Iris pigment epithelial cell (primary cell): ENCODE measurements at places on chromosomes 12 and 14.
A peak's percentile ranks its signal among the peaks of the same experiment; 100 is the strongest.

DNA sequence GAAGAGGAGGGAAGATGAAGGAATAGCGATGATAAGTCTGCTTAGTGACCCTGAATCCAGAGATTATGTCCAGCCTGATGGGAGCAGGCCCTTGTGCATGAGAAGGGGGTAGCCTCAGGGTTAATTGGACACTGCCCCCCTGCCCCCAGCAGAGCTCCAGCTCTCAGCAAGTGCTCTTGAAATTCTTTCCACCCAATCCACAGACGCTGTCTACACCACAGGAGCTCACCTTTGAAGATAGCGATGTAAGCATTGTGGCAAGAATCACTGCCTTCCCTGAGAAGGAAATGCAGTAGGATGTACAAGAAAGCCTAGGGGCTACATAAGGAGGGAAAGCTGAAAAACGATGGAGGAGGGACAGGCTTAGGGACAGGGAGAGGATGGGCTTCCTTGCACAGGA lies 39.4 kb downstream of the CRACR2A start:
- no peak for DNase-seq

GRCh38 chr12:97493731-97494130 lies 31.1 kb downstream of the RMST start:
- DNase-seq, result no peak

GRCh38 chr12:40691913-40692764 lies at the start of gene CNTN1:
Gene CNTN1 (plus strand): TSS chr12:40692439.
- peak; percentile 16 for DNase-seq

GRCh38 chr14:44112774-44113460 lies 394.2 kb downstream of the FSCB start:
- no peak for DNase-seq

DNA sequence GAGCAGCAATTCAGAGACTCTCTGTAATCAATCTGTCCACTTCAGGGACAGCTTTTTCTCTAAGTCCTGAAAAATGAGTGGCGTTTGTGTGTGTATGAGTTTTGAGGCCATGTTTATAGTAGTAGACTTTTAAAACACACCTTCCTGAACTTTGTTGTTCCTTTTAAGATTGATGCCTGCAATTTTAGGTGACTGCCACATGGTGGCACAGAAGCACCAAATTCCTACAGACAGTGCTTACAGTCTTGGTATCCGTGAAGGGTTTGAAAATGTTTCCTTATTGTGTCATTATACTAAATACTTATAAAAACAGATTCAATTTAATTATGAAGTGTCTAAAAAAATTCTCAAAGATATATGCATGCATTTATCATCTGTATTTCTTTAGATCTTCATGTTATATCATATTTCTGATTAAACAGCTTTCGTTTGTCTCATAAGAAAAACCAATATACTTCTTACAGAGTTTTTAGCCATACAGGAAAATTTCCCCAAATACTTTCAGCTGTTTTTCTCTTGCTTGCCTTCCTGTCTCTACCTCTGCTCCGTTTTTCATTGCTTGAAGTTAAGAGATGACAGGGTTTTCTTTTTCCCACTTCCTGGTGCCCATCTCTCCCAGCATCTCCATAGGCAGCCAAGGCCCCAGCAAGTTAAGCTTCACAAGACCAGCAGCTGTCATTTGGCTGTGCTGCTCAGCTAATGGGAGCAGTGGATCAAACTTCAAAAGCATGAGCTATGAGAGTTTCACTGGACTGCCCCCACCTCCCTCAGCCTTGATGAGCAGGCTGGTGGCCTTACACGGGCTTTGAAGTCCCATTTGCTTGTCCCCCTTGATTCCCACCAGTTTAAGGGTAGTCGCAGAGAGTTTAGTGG lies 259.6 kb downstream of the AKAP6 start:
- DNase-seq, result peak; percentile 69

DNA sequence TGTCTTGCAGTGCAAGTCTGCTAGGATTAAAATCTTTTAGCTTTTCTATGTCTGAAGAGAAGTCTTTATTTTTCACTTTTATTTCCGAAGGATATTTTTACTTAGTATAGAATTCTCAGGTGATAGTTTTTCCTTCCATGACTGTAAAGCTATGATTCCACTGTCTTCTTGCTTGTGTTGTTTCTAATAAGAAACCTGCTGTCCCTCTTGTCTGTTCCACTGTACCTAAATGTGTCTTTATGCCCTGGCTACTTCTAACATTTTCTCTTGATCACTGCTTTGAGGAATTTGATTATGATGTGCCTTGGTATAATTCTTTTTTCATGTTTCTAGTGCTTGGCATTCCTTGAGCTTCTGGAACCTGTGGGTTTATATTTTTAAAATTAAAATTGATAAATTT lies 228.7 kb downstream of the CACNA1C start:
- no peak for DNase-seq

GRCh38 chr12:50231346-50231745 lies 52.0 kb downstream of the LIMA1 start:
- no peak for DNase-seq

DNA sequence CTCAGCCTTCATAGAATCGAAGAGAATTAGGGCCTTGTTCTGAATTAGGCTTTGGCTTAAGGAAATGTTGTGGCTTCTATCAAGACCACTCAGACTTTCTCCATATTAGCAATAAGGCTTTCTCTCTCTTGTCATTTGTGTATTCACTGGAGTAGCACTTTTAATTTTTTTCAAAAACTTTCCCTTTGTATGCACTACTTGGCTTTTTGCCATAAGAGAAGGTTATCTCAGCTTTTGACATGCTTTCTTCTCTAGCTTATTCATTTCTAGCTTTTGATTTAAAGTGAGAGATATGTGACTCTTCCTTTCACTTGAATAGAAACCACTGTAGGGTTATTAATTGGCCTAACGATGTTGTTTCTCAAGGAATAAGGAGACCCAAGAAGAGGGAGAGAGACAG lies 244.2 kb downstream of the GPHN start:
- no peak for DNase-seq

DNA sequence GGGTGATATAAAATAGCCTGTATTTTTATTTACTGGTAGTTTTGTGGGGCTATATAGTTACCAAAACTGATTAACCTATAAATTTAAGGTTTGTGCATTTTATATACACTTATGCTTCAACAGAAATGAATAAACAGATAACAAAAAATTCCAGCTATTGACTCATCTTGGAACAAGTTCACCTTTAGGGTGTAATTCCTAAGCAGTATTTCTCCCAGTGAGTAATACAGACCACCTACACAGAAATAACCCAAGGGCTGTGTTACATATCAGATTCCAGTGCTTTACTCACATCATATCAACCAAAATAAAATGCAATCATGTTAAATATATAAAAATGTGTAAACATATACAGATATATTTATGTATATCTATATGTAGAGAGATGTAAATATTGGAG lies 345.6 kb downstream of the ADAMTS20 start:
- DNase-seq, result peak; percentile 54

DNA sequence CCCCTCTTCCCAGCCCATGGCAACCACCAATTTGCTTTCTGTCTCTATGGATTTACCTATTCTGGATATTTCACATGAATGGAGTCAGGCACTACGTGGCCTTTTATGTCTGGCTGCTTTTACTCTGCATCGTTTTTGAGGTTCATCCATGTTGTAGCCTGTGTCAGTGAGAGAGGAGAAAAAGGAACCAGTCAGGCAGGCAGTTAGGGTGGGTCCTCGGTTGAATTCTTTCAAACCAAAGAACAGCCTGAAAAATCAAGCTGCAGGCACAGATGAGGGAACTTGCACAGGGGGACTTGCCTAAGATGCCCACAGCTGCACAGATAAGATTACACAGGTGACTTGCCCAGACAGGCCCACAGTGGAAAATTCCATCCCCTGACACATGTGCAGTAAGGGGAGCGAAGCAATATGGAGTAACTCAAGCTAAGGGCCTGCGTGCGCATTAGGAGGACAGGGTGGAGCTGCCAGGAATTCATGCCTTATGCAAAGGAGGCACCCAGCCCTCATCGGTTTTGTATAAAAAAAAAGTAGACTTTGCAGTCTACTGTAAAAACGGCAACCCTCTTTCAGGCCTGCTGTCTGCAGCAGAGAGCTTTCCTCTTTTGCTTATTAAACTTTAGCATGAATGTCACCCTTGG lies 152.4 kb upstream of the RFLNA start:
- no peak for DNase-seq

- DNase-seq, result no peak
Observed at GRCh38 chr12:52526511-52526951, 6.3 kb upstream of the KRT5 start.

GRCh38 chr12:124347805-124348658 lies 53.1 kb downstream of the RFLNA start:
- DNase-seq, result no peak

- no peak for DNase-seq
Observed at GRCh38 chr12:114866331-114866730, 182.4 kb upstream of the TBX3 start.
